ENCODE measurements at places on chromosomes 4 and X.
A peak's percentile ranks its signal among the peaks of the same experiment; 100 is the strongest.

DNA sequence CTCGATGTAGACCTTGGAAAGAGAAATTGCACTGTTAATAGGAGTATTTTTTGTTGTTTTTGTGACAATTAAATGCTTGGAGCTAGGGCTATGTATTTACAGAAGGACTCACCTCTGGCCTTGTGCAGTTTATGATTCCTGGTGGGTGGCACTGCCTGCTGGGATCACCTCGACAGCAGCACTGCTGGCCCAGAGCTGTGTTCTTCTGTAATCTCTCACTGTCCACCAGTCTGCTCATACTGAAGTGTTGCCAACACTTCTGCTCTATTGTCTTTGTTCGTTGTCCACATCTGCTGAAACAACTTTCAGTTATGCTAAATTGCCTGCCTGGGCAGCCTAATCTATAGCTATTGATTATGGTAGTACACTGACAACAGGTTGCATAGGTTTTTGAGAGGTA, 194.4 kb upstream of the ANK2 start:
- no peak for DNase-seq

- DNase-seq, result no peak
These were observed 5.4 kb upstream of the CNGA2 start for GRCh38 chrX:151729056-151729725.

DNA sequence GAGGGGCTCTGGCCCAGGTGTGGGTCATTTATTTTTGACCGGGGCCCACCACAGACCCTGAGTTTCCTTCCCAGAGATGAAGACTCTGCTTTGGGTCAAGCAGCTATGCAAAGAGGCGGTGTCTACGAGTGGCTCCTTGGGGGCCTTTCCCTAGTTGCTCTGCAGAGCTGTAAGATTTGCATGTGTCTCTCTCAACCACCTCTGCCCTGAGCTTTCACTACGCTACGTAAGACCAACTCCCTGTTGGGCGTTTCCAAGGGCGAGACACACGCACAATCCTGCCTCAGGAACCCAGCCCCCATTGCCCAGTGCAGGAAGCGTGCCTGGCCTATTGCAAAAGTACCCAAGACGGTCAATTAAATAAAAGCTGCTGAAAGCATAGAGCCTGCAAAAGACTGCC, 10.0 kb upstream of the ANOS1 start:
- DNase-seq, result no peak

DNA sequence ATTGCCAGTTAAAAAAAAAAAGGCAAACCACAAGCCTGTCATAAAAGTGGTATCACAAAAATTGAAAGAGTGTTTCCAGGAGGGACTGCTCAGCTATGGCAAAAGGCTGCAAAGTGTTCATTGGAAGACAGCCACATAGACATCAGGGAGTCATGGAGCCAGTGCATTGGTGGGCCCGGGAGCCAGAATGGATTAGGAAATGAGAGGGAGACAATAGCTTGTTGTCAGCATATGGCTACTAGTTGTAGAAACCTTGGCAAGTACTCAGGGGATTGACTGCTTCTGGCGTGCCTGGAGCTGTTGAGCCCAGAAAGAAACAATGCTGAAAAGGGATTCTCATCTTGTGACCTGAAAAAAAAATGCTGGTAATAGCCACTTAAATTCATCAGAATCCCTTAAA, 5.0 kb downstream of the GAR1 start:
- DNase-seq, result no peak

GRCh38 chr4:169397762-169398161, 127.0 kb upstream of the SH3RF1 start:
- DNase-seq, result no peak

GRCh38 chr4:112647785-112648184, 10.8 kb downstream of the LARP7 start:
- no peak for DNase-seq

DNA sequence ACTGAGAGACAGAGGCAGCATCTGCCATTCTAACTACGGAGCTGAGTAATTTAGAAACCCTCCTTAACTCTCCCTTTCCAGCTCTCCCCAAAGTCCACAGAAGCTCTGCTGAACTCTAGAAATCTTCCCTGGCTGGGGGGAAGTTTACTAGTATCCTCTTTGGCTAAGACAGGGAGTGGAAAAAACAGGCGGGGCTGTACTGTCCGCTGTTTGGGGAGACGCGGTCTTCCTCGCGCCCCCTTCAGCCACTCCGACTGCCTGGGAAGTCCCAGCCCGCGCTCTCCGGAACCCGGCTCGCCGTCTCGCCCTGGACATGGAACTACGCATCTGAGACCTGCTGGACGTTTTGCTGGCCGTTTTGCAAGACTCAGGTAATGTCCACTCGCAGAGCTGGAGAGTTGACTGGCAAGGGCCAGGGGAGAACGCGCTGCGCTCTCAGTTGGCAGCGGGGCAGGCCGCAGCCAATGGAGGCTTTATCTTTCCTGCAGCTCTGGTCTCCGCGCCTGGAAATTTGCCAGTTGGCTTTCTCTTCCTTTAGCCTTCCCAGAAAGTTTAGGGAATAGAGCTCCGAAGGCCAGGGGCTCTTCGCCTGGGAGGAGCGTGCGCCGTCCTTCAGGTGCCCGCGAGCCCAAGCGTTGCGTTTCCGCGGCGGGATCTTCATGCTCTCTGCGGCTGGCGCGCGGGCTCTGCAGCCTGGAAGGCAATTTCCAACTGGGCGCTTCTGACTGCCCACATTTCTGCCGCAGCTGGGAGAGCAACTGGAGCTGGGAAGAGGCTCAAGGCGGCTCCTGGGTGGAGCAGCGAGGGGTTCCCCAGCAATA, 892 bp downstream of the IL1RAPL2 start:
- DNase-seq, result no peak

- DNase-seq, result peak; percentile 33
These were observed 20.4 kb downstream of the PIN4 start for GRCh38 chrX:72201836-72202536.

GRCh38 chr4:174505007-174505406, 17.3 kb downstream of the HPGD start:
- DNase-seq, result no peak

GRCh38 chrX:68503836-68504636, 5.2 kb downstream of the YIPF6 start:
- peak; percentile 33 for DNase-seq

DNA sequence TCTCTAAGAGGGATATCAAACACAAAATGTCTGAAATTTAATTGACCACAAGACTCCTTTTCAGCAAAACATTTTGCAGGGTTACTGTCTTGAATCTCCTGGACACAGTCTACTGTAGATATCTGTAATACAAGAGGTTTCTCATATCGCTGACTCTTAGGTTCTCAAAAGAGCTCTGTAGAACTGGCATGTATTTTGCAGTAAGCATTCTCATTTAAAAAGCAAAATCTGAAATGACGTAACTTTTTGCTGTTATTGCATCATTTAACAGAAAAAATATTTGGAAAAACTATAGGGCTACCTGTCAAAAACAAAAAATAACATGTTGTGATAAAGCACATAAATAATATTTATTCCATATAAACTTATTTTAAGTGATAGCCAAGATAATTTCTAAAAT, 114.2 kb downstream of the CDS1 start:
- no peak for DNase-seq

- DNase-seq, result peak; percentile 65
These were observed 60.1 kb downstream of the SH2D1A start for GRCh38 chrX:124406294-124407014.

DNA sequence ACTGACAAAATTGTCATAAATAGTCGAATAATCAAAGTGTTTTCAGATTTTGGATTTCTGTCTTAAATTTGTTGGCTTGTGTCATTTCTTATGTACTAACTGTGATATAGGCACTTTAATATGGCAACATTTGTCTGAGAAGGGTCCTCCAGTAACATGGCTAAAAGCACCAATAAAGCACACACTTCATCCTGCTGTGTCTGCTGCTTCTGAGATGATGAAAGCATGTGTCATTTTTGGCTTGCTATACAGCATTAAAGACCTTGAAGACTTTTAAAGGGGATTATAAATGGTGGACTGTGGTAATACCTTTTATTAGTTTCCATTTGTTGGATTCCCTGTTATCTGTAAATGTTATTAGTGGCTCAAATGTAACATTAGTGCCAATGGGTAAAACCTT, 551.8 kb upstream of the GRID2 start:
- no peak for DNase-seq

DNA sequence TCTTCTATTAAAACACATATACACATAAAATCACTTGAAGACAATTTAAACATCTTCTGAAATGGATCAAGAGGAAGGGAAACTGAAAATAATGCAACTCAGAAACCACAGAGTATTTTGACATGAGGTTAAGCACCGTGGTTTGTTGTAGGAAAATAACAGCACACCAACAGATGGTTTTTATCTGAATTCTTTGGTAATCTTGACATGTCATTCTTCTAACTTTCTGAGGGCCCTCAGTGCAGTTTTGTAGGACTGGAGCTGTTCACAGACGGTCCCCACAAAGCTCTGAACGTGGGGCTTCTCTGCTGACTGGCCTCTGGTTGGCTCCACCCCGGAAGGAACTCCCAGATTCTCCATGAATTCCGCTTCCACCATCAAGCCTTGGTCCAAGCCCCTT, 16.0 kb upstream of the TLR8 start:
- no peak for DNase-seq

- DNase-seq, result no peak
These were observed 36.4 kb downstream of the FAT1 start for GRCh38 chr4:186687265-186687664.

DNA sequence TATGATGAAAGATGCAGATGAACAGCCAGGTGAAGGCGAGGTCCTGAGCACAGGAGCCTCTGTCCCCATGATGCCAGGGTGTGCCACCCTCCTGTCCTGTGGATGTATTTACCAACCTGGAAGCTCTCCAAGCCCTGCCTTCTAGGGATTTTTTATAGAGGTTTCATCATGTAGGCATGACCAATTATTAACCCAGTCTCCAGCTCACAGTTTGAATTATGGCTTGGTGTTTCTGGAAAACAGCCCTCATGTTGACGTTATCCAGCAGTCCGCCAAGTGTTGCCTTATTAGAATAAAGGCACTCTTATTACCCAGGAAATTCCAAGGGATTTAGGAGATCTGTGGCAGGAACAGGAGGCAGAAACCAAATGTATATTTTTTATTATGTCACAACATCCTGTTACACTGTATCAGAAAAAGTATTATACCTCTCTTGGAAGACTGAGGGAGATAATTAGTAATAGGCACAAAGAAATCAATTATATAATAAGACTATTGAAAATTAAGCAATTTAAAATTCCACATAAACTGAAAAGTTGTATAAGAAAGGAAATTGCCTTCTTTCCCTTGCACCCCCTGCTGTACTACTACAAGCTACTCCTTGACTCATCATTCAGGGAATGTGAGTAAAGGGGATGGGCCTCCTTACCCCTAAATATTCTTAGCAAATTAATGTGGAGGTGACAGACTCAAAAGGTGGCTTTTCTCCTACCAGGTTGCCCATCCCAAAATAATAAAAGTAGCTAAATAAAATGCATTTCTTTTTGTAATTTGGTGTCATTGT, 129.6 kb downstream of the ZNF330 start:
- DNase-seq, result peak; percentile 94

DNA sequence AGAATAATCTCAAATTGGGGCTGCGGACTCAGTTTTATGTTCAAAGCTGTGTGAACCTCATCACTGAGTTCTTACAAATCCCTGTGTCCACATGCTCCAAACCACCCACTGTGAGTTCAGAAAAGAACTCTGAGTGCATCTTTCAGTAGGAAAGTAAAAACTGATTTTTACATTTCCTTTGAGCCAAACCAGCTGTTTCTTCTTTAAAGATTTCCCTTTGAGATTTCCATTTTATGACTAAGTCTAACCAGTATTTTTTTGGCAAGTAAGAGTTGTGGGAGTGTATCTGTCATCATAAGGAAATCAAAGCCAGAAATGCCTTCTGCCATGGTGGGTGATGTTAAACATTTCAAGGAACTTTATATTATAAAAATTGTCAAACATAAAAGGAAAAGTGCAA, 100.0 kb downstream of the TET2 start:
- no peak for DNase-seq

DNA sequence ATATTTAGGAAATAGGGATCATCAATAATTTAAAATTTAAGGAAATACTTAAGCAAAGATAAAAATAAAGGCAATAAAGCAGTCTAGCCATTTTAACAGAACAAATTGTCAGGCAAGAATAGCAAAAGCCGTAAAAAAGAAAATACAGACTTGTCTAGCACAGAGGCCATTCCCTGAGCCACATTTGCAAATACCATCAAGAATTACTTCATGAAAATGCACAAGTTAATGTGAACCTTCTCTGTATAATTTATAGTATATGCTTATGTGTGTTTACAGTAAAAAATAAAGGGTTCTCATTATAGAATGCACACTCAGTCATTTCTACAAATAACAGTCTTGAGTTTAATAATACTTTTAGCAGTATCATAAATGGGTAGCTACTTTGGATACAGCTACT, 505.9 kb upstream of the CPEB2 start:
- no peak for DNase-seq

DNA sequence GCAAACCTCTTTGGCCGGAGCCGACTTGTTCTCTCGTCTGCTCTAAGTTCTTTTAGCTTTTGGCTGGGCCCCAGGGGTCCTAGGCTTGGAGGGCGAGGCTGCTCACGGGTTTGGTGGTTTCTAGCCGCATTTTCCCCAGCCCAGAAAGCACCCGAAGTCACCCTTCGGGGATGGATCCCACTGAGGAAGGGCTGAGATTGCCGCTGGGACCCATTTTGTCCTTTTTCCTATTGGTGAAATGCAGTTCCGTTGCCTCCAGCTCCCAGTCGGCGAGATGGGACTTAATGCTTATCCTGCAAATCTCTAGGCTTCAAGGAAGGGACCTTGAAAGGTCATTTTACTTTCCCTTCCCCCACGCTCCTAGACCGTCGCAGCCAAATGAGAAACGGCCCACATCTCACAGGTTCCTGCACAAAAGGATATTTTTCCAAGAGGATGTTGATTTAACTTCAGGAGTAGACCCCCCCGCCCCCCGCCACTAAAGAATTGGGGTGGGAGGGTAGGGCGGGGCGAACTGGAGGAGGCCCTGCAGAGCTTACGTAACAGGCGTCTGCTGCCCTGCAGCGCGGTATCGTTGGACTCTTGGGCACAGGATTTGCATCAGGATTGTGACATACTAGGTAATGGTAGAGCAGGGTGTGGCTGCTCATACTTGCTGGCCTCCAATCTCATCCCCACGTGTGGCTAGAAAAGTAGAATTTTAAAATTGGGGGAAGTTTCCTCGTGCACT, 564 bp downstream of the PGK1 start:
- DNase-seq, result peak; percentile 26

DNA sequence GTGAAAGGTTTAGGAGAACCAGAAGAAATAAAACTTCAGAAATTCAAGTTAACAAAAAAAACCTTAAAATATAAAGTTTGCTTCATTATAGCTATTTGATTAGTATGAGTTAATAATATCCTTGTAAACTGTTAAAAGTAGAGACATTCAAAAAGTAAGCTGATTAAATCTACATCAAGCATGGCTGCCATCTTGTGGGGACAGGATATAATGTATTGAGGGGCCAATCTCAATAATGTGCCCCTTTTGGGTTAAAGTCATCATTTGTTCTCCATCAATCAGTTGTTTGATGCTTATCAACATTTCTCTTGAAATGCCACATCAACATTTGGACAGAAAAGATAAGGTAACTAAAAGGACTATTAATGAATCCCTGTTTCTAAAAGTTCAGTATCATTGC, 4.6 kb upstream of the GRID2 start:
- DNase-seq, result no peak
